Activated CD4-positive, alpha-beta T cell treated with anti-CD3 and anti-CD28 coated beads, Interleukin-2, amount 50 U/mL, for 16 hours (primary cell): ENCODE measurements at places on chromosomes 16 and 17.
A peak's percentile ranks its signal among the peaks of the same experiment; 100 is the strongest.

GRCh38 chr17:81064678-81065475 is 29.9 kb downstream of the BAIAP2 start:
- DNase-seq: no peak

- DNase-seq: no peak
These were observed 7.9 kb upstream of the RNF157 start for GRCh38 chr17:76248013-76248782.

DNA sequence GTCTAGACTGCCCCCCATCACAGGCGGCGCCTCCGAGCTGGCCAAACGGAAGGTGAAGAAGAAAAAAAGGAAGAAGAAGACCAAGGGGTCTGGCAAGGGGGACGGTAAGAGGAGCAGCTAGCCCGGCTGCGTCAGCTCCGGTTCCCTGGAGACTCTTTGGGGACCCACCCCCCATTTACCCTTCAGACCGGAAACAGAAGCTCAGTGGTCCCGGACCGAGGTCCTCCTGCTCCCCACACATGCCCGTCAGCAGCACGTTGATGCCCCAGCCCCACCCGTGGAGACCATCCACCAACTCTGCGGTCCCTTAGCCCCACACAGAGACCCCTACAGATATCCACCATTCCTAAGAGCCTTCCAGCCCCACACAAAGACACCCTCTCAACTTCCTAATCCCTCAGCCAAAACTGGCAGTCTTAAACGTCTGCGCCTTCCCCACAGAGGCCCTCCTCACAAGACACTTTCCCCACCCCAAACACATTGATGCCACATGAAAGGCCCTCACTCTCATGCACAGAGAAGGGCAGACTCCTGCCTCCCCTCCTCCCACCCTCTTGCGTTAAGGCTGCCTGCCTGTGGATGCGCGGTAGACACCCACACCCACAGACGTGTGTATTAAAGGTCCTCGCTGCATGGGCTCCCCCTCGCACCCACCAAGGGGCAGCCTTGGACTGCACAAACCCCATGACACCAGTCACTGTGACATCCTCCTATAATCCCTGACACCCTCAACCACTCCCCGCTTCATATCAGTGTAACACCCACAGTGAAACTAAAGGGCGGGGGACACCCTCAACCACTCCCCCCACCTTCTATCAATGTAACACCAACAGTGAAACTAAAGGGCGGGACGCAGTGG is 58.2 kb upstream of the RPH3AL start:
- DNase-seq: peak; percentile 59

DNA sequence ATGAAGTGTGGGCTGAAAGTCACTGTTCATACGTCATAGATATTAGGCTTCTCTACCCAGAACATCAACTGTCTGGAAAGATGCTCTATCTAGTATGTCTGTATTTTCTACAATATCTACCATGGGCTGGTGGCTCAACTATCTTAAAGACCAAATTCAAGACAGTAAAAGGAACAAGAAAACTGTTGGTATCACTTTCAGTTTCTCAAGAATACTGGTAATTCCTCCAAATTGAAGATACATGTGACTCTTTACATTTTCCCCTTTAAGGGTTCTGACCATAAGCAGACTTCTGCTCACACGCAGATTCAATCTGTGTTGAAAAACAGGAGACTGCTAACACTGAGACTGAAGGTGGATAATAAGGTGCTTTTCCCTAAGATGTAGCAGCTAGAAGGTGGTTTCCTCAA is 24.2 kb downstream of the XPO6 start:
- peak; percentile 58 for DNase-seq

- DNase-seq: no peak
These were observed 77.5 kb downstream of the PLXDC1 start for GRCh38 chr17:39073916-39074315.

DNA sequence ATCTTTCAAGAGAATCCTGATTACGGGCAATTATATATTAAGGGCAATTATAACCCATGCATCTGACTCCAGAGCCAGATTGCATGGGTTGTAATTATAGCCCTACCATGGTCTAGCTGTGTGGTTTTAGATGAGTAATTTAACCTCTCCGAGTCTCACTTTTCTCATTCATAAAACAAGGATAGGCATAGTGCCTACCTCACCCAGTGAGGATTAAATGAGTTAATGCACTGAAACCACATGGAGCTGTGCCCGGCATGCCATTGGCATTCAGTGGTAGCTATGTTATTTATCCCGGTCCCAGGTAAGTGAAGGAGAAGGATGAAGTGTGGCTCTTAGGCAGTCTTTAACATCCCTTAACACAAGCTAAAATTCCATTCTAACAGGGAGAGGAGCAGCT is 6.3 kb downstream of the SNX20 start:
- DNase-seq: no peak

DNA sequence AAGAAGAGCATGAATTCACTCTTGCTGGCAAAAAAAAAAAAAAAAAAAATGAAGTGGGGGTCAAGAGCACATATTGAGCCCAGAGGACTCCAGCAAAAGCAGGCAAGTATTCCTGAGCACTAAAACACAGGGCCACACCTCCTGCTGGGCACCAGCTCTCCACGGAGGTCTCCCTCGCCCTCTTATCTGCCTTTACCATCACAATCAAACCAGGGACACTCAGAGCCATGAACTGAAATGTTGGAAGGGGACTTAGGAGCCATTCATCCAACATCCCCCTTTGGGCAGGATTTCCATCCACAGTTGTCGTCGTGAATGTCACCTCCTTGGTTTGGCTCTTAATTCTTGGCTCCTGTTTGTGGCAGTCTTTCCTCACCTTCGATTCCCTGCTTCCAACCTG is 89.8 kb upstream of the GNAO1 start:
- DNase-seq: no peak

- DNase-seq: no peak
These were observed 6.4 kb upstream of the PRR35 start for GRCh38 chr16:553601-554296.

DNA sequence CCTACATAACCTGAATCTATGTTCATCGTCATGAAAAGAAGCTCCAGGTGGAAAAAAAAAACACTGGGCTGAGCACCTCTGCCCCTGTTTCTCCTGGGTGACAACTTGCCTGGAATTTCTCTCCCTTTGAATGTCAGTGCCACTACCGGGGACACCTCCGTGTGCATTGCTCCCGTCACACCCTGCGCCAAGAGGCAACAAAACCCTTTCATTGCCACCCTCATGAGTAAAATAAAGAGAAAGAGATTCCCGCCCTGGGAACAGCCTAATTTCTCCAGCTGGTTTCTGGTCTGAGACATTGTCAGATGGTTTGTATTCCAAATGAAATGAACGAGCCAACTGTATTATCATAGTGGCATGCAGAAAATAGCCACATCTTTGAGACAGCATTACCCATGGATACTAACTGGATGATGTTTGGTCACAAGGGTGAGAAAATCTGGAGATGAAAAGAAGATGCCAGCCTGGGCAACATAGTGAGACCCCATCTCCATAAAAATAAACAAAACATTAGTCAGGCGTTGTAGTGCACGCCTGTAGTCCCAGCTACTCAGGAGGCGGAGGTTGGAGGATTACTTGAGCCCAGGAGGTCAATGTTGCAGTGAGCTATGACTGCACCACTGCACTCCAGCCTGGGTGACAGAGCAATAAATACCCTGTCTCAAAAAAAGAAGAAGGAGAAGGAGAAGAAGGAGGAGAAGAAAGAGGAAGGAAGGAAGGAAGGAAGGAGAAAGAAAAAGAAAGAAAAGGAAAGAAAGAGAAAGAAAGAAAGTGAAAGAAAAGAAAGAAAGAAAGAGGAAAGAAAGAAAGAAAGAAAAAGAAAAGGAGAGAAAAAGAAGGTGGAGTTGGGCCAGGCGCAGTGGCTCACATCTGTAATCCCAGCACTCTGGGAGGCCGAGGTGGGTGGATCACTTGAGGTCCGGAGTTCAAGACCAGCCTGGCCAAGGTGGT is 42.2 kb upstream of the ADCY9 start:
- no peak for DNase-seq

GRCh38 chr16:3045758-3046640 is at the start of gene MMP25:
Gene MMP25 (plus strand): TSS chr16:3046561. CDS start chr16:3046918, 357 bp downstream.
- no peak for DNase-seq

DNA sequence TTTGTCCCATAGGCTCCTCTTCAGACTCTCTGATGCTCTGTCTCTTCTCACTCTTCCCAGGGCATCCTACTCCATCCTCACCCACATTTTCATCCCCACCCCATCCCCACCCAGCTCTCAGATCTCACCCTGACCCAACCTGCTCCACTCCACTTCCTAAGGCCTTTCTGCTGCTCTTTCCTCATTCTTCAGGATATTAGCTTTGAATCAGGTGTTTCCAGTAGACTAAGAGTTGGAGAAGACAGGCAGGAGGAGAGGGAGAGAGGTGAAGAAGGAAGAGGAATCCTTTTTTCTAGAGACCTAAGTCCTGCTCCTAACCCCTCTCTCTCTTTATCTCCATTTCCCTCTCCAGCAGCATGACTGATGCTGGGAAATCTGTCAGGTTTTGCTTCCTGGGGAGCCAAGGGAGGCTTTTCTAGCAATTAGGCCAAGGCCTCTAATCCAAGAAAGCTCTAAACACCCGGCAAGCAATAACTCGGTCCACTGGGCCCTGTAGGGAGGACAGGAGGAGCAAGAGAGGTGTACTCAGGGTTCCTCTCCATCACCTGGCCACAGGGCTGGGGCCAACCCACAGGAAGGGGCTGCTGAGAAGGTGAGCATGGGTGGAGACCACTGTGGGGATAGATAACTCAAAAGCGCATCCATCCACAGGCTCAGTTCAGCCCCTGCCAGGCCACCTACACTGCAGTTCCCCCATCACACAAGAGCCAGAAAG is 133.3 kb downstream of the TMEM132E start:
- DNase-seq: no peak

- DNase-seq: no peak
These were observed 47.1 kb downstream of the ABCA8 start for GRCh38 chr17:68908045-68908444.

DNA sequence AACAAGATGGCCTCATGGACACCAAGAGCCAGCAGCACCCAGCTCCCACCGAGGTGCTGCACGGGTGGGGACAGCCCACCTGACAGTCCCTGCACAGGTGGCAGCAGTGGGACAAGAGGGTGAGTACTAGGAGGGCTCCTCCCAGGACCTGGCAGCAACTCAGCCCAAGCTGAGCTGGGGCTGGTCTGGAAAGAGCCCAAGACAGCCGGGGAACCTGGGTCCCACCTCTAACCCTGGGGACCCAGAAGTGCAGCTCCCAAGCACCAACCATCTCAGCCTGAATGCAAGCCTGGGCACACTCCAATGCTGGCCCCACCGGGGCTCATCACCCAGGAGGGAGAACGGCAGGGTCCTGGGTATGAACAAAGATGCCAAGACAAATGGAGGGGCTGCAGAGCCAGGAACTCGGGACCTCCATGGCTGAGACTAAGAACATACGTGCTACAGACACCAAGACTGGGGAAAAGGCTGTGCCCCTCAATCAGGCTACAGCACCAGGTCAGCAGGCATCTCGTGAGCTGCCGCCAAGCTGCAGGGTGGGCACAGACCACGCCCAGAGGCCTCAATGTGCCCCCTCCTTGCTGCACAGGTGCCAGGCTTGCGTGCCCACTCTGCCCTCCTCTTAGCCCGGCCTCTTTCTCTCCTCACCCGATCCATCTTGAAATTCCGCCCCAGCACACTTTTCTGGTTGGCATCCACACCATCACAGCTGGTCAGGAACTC is 37.5 kb upstream of the GSG1L start:
- DNase-seq: no peak

- DNase-seq: no peak
These were observed 27.5 kb downstream of the GTF3C1 start for GRCh38 chr16:27522173-27522707.

DNA sequence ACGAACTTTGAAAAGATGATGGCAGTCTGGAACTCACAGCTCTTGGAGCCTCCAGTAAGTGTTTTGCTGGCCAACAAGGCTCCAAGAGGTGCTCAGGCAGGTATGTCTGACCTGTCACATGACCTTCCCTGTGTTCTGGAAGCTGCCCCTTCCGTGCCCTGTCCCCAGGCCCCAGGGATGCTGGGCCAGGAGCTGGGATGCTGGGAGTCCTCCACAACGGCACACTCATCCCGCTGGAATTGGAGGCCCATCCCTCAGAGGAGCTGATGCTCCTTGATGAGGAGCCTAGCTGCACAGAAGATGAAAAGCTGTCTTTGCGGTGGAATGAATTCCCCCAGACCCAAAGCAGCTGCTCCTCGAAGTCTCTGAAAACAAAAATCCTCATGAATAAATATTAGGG is 47.8 kb downstream of the HOXB1 start:
- DNase-seq: no peak

DNA sequence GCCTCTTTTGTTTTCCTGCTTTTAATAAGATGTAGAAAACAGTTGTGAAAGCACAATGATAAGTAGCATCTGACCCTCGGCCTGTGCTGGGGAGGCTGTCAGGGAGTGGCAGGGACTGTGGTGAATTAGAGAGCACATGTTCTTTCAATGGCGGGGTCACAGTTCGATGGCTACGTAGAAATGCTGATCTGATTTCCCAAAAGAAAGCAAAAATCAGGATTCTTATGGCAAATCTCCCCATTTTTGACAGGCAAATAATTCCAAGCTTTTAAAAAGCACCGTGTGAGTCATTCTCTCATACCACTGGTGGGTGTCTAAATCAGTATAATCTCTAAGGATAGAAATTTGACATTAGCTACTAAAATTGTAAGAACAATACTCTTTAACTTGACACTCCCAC is 4.2 kb upstream of the MAPK7 start:
- no peak for DNase-seq

- DNase-seq: no peak
These were observed 68.0 kb upstream of the SIAH1 start for GRCh38 chr16:48452991-48453760.

- no peak for DNase-seq
These were observed 320.1 kb downstream of the SLC39A11 start for GRCh38 chr17:72772331-72772821.

GRCh38 chr17:56894859-56895455 is 18.9 kb downstream of the TRIM25 start:
- no peak for DNase-seq

GRCh38 chr16:19883966-19884485 is 622 bp downstream of the GPRC5B start:
- DNase-seq: no peak

DNA sequence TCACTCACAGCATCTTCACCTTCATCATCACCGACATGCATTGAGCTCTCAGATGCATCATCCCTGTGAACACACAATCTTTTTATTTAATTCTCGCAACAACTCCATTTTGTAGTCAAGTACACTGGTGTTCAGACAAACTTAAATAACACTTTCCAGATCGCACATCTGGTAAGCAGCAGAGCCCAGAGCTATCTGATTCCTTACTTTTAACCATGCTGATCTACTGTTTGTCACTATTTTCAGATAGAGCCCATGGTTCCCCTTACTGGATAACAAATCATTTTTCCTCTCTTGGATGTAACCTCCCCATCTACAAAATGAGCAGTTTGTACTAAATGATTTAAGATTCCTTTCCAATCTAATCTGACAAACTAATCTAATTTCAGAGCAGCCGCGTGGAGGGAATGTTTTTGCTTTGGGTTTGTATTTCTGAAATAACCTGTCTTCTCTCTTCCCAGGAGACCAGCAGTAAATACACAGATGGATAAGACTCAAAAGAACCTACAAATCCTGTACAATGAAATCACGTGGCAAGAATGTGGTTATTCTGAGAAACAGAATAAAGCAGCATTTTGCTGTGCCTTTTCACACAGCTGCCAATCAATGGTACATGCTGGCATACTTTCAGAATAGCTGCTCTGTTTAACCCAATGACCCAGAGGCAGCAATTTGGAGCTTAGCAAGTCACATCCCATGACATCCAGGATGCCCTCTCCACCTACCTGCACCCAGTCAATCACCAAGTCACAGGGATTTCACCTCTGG is 72.9 kb upstream of the CCL2 start:
- no peak for DNase-seq

GRCh38 chr16:78784771-78785170 is 685.3 kb downstream of the WWOX start:
- DNase-seq: no peak
